ENCODE measurements at places on chromosomes 2 and 18.

DNA sequence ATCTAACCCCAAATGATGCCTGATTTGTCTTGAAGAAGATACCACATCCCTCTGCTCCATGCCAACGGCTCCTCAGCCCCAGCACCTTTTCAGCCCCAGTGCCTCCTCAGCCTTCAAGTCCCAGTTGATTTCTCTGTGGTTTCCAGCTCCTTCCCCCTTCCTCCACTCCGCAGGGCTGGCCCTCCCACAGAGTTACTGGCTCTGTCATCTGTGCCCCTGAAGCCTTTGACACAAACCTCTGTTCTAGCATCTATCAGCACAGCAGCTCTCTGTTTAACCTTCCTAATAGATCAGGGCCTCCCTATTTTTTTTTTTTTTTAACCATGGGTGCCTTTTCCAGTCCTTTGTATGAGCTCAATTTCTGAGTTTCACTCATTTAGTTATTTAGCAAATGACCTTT lies 201.3 kb upstream of the CXCR4 start:
- DNase-seq = no peak

DNA sequence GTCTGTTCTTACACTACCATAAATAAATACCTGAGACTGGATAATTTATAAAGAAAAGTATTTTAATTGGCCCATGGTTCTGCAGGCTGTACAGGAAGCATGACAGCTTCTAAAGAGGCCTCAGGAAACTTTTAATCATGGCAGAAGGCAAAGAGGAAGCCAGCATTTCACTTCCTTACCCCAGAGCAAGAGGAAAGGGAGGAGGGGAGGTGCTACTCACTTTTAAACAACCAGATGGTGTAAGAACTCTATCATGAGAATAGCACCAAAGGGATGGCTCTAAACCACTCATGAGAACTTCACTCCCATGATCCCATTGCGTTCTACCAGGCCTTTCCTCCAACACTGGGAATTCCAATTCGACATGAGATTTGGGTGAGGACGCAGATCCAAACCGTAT lies 344.4 kb upstream of the SLC39A10 start:
- DNase-seq = no peak

DNA sequence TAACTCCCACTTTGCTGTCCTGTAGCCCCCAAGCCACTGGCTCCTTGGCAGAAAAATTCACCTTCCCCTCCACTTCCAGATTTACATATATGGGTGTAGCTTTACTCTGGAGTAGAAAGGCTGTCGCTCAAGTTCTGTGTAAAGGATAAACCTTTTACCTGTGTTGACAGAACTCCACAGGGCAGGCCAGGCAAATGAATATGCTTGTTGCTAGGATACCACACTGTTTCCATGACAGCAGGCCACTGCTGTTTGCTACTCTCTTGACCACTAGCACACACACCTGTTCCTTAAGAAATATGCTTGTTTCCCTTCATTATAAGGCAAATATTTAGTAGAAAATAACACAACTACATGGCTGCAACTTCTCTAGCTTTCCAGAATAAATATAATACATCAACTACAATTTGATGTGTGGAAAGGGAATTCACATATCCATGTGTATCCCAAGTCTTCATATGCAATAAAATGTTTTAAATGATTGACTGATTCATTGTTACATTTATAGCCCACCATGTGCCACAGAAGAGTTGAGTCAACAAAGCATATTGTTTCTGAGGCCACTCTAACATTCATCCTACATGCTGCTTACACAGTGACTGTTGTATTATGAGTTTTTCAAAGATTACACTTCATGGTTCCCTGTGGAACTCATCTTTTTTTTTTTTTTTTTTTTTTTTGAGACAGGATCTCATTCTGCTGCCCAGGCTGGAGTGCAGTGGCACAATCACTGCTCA lies 56.2 kb upstream of the ROCK1 start:
- peak; percentile 99 for DNase-seq

- DNase-seq = no peak
These were observed 4.0 kb downstream of the YES1 start for GRCh38 chr18:808086-808485.

- DNase-seq = no peak
These were observed 115.7 kb downstream of the FAM210A start for GRCh38 chr18:13610555-13611141.

DNA sequence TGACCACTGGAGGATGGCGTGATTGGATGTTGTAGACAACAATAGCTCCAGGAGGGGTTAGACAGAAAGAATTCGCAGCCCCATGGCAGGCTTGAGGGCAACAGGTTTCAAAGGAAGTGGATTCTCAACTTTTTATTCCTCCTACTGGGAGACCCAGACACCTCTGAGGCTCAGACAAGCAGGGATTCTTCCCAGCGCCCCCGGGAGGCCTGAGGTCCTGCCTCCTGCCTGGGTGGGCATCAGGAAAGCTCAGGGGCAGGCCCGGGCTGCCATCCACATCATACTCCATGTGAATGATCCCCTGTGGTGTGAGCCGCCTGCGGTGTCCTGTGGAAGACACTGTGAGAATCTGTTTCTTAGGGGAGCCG lies 203.5 kb downstream of the CYP26B1 start:
- no peak for DNase-seq

Data from LNCaP clone FGC (cell line).